DND-41 (cell line): ENCODE measurements at places on chromosomes 13 and 19.

DNA sequence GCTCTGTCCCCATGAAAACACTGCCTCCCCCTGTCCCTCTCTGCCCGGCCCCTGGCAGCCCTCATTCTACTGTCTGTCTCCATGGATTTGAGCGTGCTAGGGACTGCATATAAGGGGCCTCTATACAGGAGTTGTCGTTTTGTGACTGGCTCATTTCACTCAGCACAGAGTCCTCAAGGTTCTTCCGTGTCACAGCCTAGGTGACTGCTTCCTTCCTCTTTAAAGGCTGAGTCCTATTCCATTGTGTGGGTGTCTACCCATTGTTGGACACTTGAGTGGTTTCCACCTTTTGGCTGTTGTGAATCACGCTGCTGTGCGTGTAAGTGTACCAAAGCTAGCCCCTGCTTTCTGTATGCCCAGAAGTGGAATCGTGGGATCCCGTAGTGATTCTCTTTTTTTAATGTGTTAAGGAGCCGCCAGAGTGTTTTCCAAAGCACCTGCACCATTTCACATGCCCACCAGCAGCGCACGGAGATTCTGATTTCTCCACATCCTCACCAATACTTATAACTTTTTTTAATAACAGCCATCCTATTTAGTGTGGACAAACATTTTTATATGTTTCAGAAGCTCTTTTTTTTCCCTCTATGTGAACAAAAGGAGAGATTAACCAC, 116.7 kb downstream of the COL4A2 start:
- DNase-seq = no peak

- DNase-seq = no peak
Measured at GRCh38 chr19:2532252-2533071, 56.5 kb downstream of the GADD45B start.

DNA sequence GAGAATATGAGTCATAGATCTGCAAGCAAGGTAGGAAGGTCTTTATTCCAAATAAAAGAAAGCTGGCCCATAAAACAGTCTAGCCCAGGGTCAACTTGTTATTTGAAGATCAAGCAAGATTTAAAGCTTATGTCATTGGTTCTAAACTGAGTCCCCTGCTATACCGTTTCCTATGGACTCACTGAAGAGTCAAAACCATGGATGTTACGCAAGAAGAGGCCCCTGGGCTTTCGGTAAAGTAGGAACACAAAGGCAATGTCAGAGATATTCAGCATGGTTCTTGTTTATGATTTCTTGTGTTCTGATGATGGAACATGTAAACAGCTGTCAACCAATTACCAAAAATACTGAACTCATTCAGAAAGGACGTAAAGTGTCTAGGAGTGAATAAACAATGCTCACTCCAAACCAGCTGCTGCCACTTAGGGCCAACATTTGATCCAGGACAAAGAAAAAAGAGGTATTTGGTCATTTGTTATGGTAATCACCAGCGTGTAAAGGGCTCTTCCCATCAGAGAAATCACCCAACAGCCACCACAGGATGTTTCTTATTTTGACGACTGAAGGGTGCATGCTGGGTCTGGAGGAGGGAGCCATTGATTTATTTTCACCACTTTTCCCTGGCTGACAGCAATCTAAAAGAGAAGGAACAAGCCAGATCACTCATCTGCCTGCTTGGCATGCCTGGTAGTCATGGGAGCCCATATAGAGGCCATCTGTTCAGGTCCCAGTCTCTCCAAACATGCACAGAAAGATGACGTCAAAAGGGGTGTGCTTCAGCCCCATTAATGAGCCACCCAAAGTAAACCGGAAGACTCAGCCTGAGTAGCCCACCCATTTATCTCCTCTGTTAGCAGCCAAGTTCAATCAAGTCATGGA, 68.3 kb downstream of the FGF14 start:
- DNase-seq = no peak

GRCh38 chr13:50355797-50356196, 340.6 kb downstream of the KCNRG start:
- no peak for DNase-seq

DNA sequence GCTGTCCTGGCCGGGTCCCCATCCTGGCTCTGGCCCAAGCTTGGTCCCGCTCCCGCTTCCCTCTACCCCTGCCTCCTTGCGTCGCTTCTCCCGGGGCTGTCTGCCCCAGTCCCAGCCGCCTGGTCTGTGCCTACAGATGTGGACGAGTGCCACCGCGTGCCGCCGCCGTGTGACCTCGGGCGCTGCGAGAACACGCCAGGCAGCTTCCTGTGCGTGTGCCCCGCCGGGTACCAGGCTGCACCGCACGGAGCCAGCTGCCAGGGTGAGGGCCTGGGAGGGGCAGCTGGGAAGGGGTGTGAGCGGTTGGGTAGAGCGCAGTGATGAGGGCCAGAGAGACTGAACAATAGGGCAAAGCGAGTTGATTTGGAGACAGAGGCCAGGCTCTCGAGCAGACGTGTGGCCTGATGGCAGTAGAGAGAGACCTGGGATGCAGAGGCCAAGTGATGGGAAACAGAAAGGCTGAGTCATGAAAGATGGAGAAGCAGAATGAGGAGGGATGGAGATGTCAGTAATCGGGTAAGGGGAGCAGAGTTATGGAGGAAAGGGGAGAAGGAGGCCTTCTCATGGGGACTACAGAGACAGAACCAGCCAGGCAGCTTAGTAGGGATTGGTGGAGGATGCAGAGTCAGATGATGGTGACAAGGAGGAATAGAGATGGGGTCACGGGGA, 9.4 kb downstream of the LTBP4 start:
- peak; percentile 18 for DNase-seq

- DNase-seq = peak; percentile 40
Measured at GRCh38 chr19:11446652-11447301, 11.3 kb downstream of the PRKCSH start.

- DNase-seq = no peak
Measured at GRCh38 chr13:24911133-24911908, 147.4 kb downstream of the RNF17 start.

GRCh38 chr19:36041831-36042230, 9.2 kb upstream of the CLIP3 start:
- DNase-seq = no peak

- DNase-seq = no peak
Measured at GRCh38 chr19:31530781-31531180, 181.5 kb upstream of the TSHZ3 start.

DNA sequence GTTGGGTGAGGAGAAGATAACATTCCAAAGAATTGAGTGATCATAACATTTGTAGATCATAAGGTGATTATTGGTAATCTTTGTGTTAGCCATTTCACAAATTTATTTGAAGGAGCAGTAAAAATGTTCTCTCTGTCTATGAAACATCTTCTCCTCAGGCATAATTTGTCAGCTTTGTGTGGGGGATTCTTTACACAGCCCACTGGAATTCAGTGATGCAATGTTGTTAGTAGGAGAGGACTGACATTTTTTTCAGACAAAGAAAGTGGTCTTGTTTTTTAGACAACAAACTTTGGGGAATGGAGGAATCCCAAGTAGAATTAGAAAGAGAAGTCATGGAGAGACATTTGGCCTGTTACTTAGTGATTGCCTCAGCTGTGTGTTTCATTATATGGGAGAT, 100.3 kb downstream of the ITGBL1 start:
- no peak for DNase-seq

- no peak for DNase-seq
Measured at GRCh38 chr13:74444864-74445479, 310.8 kb upstream of the KLF12 start.

- no peak for DNase-seq
Measured at GRCh38 chr19:58044391-58044790, 10.6 kb downstream of the ZSCAN1 start.

DNA sequence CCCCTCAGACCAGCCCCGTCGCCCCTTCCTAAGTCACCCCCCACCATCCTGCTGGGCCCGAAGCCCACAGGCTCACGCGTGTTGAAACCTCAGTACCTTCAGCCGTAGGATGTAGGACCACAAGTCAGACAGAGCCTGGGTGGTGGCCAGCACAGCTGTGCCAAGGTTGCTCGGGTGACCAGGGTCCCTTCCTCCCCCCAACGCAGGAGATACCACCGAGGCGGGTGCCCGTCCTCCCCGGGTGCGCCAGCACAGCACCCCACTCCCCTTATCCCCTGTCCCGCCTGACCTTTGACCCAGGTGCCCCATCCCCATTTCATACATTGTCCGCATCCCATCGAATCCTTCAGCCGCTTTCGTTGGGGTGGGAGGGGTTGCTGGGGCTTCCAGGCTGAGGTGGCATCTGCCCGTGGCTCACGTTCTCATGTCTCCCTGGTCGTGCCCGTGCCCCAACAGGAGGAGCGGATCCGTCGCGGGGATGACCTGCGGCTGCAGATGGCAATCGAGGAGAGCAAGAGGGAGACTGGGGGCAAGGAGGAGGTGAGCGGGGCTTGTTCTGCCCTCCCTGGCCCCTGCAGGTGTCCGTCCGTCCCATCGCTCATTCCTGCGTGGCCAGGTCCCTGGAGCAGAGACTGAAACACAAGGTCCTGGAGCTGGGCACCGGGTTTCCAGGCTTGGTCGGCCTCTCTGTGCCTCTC, 14.5 kb downstream of the EPN1 start:
- DNase-seq = no peak

DNA sequence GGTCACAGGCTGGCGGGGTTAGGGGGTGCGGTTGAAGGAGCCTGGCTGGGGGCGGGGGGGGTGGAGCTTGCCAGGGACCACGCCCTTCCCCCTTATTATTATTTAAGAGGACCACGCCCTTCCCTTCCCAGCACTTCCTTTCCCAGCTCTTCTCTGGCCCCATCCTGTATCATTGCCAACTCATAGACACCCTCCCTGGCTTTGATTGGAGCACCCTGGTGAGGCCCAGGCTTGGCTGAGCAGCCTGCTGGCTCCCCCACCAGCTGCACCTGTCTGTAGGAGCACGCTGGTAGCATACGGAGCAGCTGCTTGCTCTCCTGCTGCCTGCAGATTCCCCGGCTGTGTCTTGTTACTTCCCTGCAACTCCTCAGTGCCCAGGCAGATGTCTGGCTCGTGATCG, 62.5 kb upstream of the PDX1 start:
- no peak for DNase-seq

DNA sequence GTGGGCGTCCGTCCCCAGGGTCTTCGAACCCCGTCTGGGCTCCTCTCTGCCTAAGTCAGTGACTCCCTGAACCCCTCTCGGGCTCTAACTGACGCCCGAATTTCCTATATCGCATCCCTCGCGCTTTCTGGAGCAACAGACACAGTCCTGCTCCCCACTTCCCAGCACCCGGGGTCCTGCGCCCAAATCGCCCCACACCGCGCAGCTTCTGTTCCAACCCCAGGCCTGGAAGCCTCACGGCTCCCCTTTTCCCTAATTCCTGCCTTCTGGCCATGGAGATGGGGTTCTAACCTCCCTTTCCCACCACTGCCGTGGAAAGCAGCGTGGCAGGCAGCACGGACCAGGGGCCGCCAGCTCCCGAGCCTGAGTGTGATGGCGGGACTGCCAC, 1.6 kb upstream of the GRTP1 start:
- DNase-seq = no peak

DNA sequence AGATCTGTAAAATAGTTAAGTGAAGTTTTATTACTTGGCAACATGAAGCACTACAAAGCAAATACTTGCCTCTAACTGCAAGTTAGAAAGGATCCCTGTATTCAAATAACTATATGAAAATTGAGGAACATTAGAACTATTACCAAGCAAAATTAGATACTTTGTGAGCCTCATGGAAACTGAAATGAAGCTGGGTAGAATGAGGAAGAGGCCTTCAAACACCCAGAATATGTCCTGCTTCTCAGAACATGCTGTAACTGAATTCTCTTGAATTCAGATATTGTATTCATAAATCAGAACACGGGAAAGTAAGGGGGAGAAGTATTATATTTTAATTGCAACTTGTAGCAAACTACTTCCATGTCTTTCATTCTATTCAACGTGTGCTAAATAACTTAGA, 947.9 kb downstream of the PCDH17 start:
- no peak for DNase-seq

DNA sequence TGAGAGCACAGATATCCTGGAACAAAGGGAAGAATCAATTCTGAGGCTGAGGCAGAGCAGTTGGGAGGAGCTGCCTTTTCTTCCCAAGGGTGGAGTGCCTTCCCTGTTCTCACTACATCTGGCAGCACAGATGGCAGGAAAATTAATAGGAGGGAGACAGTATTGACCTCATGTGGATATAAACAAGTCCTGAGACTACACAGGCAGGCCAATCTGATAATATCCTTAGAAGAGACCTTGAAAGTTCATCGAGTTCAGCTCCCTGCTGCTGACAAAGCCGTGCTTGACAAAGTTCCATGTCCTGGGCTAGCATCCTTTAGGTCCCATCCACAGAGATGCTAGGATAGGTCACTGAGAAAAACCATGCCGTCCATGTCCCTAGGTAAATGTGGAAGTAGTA, 1451.5 kb downstream of the EFNB2 start:
- DNase-seq = no peak

GRCh38 chr19:50725218-50725910, 2.2 kb downstream of the CLEC11A start:
- no peak for DNase-seq

GRCh38 chr13:25085125-25085742, 10.7 kb upstream of the PABPC3 start:
- DNase-seq = peak; percentile 8

DNA sequence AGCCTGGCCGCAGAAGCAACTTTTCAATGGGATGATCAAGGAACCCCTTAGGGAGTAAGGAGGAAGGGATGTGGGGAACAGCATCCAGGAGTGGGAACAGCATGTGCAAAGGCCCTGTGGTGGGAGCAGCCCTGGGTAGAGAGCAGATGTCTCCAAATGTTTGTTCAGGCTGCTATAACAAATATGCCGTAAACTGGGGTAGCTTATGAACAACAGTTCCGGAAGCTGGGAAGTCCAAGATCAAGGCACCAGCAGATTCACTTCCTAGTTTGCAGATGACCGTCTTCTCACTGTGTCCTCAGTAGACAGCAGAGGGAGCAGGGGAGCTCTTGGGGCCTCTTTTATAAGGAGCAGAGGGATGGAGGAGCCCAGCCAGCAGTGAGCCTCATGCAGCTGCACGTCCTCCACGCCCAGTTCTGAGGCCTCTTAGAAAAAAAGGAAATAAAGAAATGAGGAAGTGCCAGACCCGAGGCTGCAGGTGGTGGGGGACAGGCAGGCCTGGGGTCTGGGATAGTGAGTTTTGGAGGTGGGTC, 4.2 kb upstream of the LRRC25 start:
- DNase-seq = peak; percentile 45

GRCh38 chr19:14441041-14441938, 8.2 kb downstream of the PKN1 start:
- no peak for DNase-seq

DNA sequence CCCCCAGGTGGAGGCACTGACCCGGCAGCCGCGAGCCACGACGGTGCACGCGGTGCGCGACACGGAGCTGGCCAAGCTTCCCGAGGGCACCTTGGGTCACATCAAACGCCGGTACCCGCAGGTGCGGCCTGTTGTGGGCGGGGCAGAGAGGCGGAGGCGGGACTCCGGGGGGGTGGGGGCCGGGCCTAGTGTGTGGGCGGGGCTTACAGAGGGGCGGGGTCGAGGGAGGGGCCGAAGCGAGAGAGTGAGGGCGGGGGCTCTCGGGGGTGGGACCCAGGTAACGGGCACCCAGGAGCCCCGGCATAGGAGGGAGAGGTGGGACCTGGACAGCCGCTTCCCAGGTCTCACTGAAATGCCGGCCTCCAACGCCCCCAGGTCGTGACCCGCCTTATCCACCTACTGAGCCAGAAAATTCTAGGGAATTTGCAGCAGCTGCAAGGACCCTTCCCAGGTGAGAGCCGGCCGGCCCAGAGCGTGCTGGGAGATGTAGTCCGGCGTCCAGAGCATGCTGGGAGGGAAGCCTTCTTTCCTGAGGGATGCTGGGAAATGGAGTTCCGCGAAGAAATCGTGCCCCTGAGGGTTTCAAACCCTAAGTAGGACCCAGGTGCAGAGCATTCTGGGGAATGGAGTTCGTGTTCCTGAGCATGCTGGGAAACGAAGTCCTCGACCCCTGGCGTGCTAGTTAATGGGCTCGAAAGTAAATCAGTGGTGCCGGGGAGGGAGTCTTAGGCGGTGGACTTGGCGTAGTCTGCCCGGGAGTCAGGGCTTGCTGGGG, 15.7 kb downstream of the PNPLA6 start:
- peak; percentile 38 for DNase-seq
